Myocyte (in vitro differentiated cells): ENCODE measurements at places on chromosomes 2 and 18. TPM values are rescaled to one million over a fixed set of nuclear protein-coding genes. Genes with fewer than 3 reads are reported as not detected.

Gene MAP4K4
- total RNA-seq, result 133 and 207 TPM in 2 replicates

Gene MAP2
- total RNA-seq, result 0.40 and 1.3 TPM in 2 replicates

Gene MEIS1
- total RNA-seq, result 2.2 and 3.2 TPM in 2 replicates

Gene ACKR3
- not detected in 2 replicates for total RNA-seq

Gene FABP1
- total RNA-seq, result not detected in 2 replicates

Gene NIFK
- total RNA-seq, result 55.0 and 69.4 TPM in 2 replicates

Gene KHK
- 0.21 and 0.24 TPM in 2 replicates for total RNA-seq

Gene C2orf69
- total RNA-seq, result 10.9 and 13.3 TPM in 2 replicates

DNA sequence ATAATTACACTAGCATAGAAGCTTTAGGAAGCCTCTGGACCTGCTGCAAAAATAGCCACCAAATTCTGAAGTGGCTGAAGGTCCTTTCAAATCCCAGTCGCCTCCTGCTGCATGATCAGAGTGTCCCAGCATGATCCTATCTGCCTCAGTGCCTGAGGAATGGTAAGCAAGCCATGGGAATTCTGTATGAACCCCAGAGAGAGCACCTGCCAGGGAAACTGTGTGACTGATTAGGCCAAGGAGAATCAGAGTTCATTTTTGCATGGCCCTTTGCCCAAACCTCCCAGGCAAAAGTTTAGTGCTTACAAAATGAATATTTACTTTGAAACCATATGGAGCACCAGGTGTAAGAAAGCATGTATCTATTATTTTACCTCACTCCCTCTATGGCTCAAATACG lies 221.4 kb downstream of the ARL4C start:
- peak; percentile 33 for DNase-seq

GRCh38 chr2:58237741-58238140 lies 3.4 kb downstream of the FANCL start:
- DNase-seq, result no peak

GRCh38 chr2:196406-196805 lies 67.4 kb downstream of the SH3YL1 start:
- no peak for DNase-seq

DNA sequence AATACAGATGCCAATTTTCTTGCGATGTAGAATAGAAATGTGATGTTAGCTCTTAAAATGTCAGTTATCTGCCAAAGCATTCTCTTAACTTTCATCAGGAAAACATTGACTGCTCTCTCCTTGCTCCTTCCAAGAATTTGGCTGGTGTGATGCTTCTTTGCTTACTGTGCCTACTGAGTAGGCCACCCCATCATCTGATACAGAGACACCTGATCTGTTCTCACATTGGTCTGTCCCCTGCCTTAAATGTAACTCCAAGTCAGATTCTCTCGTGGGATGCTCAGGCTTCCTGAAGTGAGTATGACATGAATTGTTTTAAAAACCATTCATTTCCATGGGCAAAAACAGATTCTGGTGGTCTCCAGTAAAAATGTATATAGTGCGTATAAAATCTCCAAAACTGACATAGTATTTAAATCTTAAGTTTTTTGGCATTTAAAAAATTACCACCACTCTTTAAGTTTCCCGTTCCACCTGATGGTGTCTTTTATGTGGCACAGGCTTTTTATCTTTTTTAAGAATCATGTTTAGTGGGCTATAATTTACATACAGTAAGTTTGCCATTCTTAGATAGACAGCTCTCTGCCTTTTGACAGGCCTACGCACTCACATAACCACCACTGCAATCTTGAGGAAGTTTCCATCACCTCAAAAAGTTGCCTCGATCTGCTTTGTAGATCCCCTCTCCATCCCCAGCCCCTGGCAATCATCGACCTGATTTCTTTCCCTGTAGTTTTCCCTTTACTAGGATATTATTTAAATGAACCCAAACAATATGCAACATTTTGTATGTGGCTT lies 36.6 kb downstream of the UBE2F start:
- DNase-seq, result no peak

- peak; percentile 90 for DNase-seq
These were observed 76.0 kb downstream of the CD28 start for GRCh38 chr2:203782262-203782976.

DNA sequence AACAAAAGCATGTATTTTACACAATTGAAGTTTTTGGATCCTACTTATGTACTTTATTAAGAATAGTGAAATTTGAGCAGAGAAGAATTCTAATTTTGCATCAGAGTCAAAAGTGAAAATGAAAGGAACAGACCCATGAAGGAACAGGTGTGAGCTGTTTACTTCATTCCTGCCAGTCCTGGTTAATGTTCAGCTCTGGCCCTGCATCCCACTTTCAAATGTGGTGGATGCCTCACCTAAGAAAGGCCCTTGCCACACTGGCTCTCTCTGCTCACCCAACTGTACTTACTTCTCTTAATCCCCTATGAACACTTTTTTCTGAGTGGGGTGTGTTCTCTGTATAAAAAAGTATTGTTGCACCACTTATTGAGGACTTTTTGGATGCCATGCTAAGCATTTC lies 22.2 kb downstream of the FAM110C start:
- DNase-seq, result no peak

- peak; percentile 21 for DNase-seq
These were observed 30.0 kb downstream of the VIL1 start for GRCh38 chr2:218448934-218449333.

- DNase-seq, result peak; percentile 77
These were observed 483 bp downstream of the OSBPL6 start for GRCh38 chr2:178194600-178195389.

- no peak for DNase-seq
These were observed 98.8 kb downstream of the INHBB start for GRCh38 chr2:120444691-120445240.

DNA sequence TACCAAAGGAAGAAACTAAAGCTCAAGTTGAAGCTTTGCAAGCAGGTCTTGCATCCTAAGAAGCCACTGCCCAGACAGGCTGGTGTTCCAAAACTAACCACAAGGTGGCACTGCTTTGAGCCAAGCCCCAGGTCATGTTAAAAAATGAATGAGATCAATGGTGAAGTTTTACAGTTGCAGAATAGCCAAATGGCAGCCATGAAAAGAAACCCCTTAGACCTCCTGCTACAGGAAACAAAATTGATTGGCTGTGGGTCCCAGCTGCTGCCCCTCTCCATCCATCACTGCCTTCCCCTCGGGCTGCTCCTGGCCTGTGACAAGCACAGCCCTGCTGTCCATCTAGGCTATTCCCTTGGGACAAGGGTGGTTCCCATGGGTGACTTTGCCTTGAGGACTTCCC lies 20.7 kb upstream of the MREG start:
- DNase-seq, result peak; percentile 71

DNA sequence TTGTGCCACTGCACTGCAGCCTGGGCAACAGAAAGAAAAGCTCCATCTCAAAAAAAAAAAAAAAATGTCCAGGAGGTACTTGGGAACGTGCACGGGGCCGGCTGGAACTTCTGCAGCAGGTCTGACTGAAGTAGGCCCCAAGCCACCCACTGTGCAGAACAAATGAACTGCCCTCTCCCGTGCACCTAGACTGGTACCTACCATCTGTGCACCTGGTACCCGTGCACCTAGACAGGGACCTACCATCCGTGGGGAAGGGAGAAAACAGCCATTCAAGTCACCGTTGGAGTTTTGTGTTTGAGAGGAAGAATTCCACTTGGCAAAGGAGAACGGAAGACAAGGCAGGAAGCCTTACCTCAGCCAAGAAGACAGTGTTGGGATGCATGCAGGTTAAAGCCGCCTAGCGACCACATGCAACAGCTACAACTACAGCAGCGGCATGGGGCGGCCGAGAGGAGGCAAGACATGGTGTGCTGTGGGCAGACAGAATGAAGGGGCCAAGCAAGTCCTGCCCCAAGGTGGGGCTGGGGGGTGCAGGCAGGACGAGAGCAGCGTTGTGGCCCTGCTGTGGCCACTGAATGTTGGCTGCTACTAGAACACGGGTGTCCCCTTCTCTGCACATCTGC lies 16.1 kb downstream of the ST3GAL5 start:
- DNase-seq, result no peak

GRCh38 chr2:205782941-205783340 lies 100.6 kb downstream of the NRP2 start:
- DNase-seq, result no peak

DNA sequence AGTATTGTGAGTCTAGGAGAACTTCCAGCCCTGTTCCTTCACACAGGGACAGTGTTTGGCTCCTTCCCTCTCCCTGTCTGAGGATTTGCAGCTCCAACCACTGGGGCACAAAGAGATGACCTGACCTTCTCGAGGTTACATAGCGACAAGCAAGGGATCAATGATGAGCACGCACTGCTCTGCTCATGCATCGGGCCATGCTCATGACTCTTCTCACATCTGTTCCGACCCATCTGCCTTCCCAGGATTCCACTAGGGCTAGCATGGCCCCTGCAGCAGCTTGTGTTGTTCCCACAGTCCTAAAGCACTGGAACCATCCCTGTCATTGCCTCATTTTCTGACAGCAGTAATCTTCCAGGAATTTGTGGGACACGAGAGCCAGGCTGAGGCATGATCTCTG lies 78.8 kb upstream of the ARHGAP28 start:
- DNase-seq, result peak; percentile 43

DNA sequence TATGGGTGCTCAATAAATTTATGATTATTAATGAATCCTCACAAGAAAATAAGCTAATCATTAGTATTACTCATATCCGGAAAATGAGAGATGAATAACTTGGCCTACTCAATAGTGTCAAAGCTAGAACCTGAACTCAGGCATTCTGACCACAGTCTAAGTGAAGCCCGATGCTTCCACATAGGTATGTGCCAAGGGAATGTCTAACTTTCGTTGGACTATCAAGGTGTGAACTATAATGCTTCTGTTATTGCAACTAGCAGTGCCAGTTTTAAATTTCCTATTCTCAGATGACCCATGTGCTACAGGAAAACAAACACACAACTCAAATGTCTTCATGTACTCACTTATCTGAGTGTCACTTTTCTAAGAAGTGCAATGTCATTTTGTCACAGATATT lies 1.8 kb downstream of the BARD1 start:
- peak; percentile 14 for DNase-seq

DNA sequence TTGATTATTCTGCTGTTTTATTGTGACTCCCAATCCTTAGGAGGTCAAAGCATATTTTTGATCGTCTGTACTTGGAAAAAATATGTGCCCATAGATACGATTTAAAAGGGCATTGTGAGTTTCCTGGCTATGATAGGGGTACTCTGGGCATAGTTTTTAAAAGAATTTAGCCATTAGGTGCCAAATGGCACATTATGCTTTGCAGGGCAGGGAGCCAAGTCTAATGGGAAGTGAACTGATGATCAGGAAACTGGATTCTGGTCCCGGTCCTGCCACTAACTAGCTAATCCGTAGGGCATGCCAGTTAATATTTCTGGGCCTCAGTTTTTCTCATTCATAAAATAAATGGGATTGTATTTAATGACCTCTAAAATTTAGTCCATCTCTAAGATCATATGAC lies 189.3 kb downstream of the LTBP1 start:
- DNase-seq, result no peak

- DNase-seq, result no peak
These were observed 52.3 kb upstream of the ROCK2 start for GRCh38 chr2:11396467-11397445.

DNA sequence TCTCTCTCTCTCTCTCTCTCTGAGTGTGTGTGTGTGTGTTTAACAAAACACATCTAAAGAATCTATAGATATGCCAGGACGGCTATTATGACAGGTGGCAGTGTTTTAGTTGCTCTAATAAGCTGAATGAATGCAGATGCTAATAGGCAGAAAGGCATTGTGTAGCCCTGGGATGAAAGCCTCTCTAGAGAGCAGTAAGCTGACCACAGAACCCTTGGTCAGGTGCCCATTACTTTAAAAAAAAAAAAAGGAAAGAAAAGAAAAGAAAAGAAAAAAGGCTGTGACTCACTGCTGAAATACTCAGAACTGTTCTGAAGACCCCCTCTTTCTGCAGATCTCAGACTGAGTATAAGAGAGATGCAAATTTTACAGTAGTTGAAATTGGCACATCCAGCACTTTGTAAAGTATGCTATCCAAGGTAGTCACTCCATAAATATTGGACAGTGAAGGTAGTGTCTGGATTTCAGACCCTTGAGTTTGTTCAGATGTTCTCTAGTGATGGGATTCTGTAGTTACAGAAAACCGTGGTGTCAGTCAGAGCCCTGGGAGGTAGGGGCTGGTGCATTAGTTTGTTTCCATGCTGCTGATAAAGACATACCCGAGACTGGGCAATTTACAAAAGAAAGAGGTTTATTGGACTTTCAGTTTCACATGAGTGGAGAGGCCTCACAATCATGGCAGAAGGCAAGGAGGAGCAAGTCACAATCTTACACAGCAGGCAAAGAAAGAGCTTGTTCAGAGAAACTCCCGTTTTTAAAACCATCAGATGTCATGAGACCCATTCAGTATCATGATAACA lies 30.9 kb downstream of the OSBPL6 start:
- DNase-seq, result peak; percentile 57

DNA sequence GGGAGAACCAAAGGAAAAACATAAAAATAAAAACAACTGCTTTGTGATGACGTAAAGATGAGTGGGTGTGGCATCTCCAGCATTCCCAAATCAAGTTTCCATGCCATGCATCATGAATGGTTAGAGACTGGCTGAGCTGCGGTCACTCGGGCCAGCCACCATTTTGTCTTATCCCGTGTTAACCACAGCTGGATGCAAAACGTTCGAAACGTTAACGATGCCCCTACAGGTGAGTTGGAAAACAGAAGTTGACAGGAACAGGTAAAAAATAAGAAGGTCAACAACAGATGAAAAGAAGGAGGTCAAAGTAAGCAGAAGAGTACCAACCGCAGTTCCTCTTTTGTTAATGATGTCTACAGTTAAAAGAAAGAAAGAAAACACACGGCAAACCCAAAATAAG lies 411.1 kb downstream of the NRXN1 start:
- DNase-seq, result no peak

DNA sequence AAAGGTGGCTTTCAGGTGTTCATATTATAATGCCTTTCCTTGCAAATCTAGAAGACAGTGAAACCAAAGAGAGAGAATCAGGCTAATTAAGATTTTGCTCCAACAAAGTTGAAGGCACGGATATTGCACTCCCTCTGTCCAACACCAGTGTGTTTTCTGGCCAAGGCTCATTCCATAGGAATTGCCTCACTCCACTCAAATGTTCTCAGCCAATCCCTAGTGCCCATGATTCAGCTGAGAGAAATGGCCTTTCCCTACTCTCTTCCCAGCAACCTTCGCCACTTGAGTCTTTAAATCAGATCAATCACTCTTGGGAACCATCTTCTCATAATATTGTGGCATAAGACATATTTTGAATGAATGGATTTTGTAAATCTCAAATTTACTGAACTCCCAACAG lies 768.2 kb upstream of the ACVR2A start:
- peak; percentile 45 for DNase-seq
